ENCODE measurements at places on chromosomes 2 and 18.
A peak's percentile ranks its signal among the peaks of the same experiment; 100 is the strongest.

GRCh38 chr2:136288249-136288648, 170.3 kb upstream of the CXCR4 start:
- DNase-seq, result no peak

GRCh38 chr2:136517716-136518115, 247.6 kb upstream of the THSD7B start:
- DNase-seq, result no peak

- peak; percentile 97 for DNase-seq
Observed at GRCh38 chr18:21111346-21112139, at the start of gene ROCK1. Gene ROCK1 (minus strand): TSS chr18:21111813. CDS start chr18:21110910, 903 bp downstream.

GRCh38 chr2:240604291-240604938, 17.9 kb downstream of the CAPN10 start:
- no peak for DNase-seq
